Panc1 (cell line): ENCODE measurements at places on chromosomes 6 and 20. TPM values are rescaled to one million over a fixed set of nuclear protein-coding genes. Genes with fewer than 3 reads are reported as not detected.

SMAP1 gene
- 41.9 TPM for total RNA-seq

SYNDIG1 gene
- total RNA-seq, result not detected

DNA sequence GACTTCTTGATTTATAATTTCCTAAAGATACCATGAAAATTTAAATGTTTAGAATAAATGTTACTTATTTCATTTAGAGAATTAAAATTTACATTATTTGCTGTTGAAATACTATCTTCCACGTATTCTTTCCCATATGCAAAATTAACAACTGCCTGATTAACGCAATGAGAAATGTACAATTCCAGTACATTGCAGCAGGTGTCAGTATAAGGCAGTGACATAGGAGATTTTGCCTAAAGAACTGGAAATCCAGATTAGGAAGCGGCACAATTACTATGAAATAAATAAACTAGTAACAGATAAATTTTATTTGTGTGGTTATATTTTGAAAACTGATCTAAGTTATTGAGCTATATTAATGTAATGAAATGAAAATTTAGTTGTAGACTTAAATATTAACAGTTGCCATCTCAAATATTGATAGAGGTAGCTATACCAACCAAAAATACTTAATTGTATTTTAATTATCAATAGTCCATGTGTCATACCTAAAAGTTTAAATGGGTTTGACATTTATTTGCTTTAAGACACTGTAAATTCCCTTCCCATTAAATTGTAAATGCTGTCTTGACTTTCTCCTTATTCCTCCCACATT is 300.2 kb downstream of the UTRN start:
- peak; percentile 30 for DNase-seq

DNA sequence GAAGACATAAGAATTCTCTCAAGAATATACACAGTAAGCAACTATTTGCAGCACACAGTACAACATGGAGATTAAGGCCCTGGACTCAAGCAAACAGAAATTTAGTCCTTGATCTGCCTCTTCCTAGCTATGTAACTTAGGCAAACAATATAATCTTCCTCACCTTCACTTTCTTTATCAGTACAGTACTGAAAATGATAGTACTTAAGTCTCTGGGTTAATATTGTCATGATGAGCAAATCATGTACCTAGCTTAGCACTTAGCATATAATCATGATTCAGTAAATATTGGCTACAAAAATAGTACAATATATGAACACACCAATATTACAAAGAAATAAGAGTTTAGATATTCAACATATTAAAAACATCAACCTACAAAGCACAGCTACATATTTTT is 320.5 kb downstream of the HACE1 start:
- DNase-seq, result no peak

DNA sequence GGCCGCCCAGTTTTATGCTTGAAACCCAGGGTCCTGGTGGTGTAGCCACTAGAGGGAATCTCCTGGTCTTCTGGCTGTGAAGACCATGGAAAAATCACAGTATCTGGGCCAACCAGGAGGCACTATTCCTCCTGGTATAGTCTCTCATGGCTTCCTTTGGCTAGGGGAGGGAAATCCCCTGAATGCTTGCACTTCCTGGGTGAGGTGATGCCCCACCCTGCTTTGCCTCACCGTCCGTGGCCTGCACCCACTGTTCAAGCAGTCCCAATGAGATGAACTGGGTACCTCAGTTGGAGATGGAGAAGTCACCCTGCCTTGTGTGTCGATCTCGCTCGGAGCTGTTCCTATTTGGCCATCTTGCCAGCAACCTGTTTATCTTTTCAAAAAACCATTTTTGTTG is 10.1 kb upstream of the ZNF337 start:
- DNase-seq, result no peak

DNA sequence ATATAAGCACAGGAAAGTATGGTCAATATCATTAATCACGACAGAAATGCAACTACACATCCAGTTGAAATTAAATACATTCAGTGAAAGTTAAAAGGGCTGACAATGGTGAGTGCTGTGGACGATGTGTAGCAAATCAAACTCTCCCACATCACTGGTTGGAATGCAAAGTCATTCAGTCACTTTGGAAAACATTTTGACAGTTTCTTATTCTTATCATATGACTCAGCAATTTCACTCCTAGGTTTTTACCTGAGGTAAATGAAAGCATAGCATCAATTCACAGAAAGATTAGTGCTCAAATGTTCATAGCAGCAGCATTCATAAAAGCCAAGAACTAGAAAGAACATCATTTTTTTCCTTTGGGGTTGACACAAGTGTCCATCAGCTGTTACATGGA is 28.6 kb upstream of the SAMD5 start:
- no peak for DNase-seq

GRCh38 chr6:170347091-170347490 is 40.5 kb downstream of the FAM120B start:
- DNase-seq, result no peak

- DNase-seq, result no peak
Measured at GRCh38 chr6:106591111-106591825, 38.0 kb downstream of the RTN4IP1 start.

DNA sequence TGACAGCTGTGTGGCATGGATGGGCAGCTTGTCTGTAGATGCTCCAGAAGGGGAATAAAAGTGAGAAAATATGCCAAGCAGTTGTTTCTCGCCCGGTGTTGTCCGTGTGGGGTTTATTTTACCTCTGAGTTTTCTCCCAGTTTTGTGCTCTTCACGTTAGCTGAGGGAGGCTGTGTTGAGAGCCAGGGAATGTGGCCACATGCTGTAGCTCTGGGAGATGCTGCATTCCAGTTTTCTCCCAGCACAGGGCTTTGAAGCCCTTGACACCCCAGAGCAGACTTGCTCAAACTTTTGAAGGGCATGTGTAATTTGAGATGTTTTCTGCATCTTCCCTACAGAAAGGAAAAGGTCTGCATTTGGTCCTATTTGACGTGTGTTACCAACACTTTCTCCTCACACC is 67.7 kb downstream of the RREB1 start:
- no peak for DNase-seq

GRCh38 chr6:114288701-114289495 is 53.9 kb downstream of the HS3ST5 start:
- DNase-seq, result no peak

- peak; percentile 78 for DNase-seq
Measured at GRCh38 chr6:28353981-28354676, 4.4 kb downstream of the ZKSCAN3 start.
